HL-60 (cell line): ENCODE measurements at places on chromosomes 5 and 9.

- DNase-seq: no peak
These were observed 106.4 kb upstream of the ELL2 start for GRCh38 chr5:96067894-96068614.

- no peak for DNase-seq
These were observed 86.5 kb upstream of the NEURL1B start for GRCh38 chr5:172554562-172554961.

DNA sequence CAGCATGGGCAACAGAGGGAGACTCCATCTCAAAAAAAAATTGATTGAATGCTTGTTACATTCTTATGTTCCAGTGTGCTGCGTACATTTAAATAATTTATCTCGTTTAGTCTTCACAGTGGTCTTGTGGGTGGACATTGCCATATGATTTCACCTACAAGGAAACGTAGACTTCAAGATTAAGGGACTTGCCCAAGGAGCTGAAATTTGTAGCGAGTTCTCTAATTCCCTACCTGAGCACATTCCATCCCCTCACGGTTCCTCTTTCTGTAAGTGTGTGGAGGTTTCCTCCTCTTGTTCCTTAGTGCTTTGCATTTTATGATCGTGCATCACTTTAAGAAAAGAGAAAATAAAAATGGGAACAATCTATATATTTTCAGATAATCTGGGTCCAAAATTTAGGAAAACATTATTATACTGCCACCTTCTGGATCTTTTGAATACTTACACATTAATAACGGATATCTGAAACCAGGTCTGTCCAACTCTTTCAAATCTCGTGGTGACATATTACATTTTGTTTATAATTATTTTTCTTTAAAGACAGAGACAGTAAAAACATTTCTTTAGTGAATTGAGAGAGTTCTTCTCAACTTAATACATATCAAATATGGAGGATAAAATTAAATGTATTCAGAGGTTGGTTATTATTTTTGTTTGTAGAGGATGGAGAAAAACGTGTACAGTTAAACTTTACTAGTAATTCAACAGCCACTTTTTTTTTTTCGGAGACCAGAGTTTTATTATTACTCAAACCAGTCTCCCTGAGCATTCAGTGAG, 29.9 kb upstream of the C7 start:
- no peak for DNase-seq

- no peak for DNase-seq
These were observed 14.9 kb upstream of the TMEM267 start for GRCh38 chr5:43498581-43498980.

- no peak for DNase-seq
These were observed 2.0 kb downstream of the RHOBTB3 start for GRCh38 chr5:95733107-95733665.

DNA sequence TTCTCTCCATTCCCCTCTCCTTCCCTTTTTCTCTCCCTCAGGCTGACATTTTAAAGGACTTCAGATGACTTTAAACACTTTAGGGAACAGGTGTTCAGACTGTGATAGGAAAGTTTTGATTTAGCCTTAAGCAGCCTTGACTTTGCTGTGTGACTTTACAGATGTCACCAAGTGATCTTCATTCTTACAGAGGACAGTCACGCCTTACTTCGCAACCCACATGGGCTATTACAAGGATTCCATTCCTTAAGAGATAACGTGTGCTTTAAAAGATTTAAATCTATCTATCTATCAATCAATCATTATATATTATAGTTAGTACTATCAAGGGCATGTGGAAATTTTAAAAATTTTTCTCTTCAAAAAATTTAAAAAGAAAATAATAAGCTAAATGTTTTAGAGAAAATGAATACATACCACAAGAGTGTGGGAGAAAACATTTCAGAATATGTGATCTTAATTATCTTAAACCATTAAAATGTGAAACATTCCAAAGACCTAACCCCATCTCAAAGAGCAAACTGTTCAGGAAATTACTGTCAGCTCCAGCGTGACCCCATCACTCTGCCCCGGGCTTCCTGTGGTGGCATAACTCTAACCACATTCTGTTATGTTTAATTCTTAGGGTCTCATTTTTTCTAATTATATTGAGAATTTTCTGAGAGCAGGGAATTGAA, 530.5 kb downstream of the SEMA5A start:
- no peak for DNase-seq

DNA sequence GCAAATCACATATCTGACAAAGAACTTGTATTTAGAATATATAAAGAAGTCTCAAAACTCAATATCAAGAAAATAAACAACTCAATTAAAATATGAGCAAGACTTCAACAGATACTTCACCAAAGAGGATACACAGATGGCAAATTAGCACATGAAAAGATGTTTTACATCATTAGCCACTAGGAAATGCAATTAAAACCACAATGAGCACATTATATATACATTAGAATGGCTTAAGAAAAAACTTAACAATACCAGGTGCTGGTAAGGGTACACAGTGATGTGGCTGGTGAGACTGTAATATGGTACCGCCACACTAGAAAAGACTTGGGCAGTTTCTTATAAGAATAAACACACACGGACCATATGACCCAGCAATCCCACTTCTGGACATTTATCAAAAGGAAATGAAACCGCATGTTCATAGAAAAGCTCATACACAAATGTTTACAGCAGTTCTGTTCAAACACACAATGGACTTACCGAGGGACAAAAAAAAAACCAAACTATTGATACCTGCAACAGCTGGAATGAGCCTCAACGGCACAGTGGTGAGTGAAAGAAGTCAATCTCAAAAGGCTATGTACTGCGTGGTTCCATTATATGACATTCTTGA, 27.6 kb downstream of the SEMA4D start:
- DNase-seq: no peak

DNA sequence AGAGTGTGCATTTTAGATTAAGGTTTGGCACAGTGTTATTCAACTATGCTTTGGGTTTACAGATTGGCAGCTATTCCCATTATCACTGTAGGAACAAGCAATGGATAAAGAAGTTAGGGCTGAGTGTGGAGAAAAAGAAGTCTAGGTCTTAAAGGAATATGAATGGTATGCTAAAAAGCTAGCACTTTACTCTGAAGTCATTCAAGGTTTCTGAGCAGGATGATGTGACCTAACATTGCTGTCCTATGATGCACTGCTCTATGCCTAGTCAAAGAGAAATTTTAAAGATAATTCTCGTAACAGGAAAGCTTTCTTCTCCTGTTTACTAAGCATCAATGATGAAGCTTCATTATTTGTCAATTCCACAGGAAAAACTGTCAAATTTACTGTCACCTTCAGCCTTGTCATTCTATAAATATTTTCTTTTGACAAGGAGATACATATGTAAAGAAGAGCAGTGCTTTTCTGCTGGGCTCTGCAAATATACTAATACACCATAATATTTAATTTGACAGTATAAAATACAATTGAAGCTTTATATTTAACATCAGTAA, 476.1 kb upstream of the PTPRD start:
- DNase-seq: no peak
